Activated CD4-positive, alpha-beta T cell treated with anti-CD3 and anti-CD28 coated beads, Interleukin-2, amount 50 U/mL, for 1 hour (primary cell): ENCODE measurements at places on chromosomes 16 and 17.

DNA sequence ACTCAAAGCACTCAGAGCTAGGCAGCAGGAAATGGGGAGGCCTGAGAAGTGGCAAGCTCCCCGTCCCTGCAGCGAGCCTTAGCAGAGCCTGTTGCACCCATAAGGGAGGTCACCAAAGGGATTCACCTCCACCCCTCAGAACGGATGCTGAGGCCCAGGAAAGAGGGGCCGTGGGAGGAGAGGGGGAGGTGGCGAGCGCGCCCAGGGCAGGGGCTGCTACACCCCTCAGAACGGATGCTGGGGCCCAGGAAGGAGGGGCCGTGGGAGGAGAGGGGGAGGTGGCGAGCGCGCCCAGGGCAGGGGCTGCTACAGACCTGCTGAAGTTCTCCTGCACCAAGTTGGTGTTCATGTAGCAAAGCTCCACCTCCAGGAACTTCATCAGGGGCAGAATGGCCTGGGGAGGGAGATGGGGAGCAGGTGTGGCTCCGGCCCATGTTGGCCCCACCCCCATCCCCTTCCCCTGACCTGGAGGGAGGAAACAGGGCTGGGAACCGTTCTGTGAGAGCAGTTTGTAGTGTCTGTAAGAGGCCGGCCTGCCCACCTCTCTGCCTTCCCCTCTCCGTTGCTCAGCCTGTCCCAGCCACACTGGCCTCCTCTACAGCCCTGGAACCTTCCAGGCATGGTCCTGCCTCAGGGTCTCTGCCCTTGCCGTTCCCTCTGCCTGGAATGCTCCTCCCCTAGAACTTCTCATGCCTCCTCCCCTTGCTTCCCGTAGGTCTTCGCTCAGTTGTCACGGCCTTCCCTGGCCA lies 11.4 kb downstream of the UNC13D start:
- DNase-seq, result no peak

GRCh38 chr16:76947749-76948148 lies 243.2 kb upstream of the MON1B start:
- DNase-seq, result no peak

DNA sequence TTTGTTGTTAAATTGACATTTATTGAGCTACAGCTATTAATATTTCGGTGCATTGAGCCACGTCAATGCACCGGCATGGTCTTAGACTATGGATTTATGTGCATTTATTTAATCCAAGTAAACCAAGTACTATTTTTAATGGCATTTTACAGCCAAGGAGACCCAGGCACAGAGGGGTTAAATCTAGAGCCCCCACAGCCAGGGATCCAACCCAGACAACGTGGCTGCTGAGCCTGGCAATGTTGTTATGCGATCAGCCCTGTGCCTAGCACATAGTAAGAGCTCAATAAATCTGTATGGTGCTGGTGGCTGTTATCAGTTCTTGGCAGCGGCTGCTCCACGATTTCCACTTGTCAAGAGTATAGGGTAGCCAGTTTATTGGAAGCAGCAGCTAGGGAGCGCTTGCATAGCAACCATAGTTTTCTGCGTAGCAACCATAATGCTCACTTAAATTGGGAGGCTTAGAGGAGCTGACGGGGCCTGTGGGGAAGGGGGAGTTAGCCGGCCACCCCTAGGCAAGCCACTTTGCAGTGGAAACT lies 541 bp upstream of the RBBP6 start:
- no peak for DNase-seq

DNA sequence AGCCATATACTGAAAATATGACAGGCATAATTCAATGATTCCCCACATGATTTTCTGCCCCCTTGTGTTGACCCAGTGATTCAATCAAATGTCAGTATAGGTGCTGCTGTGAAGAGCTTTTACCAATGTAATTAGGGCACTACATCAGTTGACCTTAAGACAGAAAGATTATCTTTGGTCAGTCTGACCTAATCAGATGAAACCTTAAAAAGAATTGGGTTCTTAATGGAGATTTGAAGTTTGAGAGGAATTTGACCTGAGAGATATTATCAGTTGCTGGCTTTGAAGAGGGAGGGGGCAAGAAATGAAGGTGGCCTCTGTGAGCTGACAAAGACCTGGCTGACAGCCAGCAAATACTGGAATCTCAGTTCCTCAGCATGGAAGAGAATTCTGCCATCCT lies 358.7 kb upstream of the CA10 start:
- DNase-seq, result no peak

- no peak for DNase-seq
These were observed 458.4 kb downstream of the SHISA9 start for GRCh38 chr16:13359835-13360234.

GRCh38 chr16:84182104-84182503 lies 4.8 kb downstream of the TAF1C start:
- DNase-seq, result no peak

GRCh38 chr17:82015311-82015971 lies 7.2 kb downstream of the CENPX start:
- no peak for DNase-seq
